ENCODE measurements at places on chromosomes 6 and 20.

GRCh38 chr6:54891536-54891935, 45.0 kb downstream of the FAM83B start:
- DNase-seq: no peak

GRCh38 chr6:125859727-125860126, 69.0 kb downstream of the NCOA7 start:
- peak; percentile 69 for DNase-seq

- no peak for DNase-seq
These were observed 126.6 kb upstream of the SALL4 start for GRCh38 chr20:51928931-51929330.

DNA sequence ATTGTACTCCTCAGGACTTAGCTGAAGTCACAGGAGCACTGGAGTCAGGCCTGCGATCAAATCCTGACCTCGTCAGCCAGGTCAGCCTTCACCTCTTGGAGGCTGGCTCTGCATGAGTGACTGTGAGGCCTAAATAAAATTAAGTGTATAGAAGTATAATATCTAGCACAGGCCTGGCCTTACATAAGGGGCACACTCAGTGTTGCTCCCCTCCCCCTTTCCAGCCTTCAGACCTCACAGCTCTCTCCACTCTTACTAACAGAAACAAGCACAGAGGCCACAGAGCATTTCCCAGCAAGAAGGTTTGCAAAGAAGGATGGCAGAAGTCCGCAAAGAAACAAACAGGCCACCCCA, 84.8 kb downstream of the TRERF1 start:
- DNase-seq: no peak

GRCh38 chr20:62926229-62927127, at the start of gene DIDO1:
TSS of gene DIDO1 (minus strand) at chr20:62926505.
- DNase-seq: peak; percentile 80

DNA sequence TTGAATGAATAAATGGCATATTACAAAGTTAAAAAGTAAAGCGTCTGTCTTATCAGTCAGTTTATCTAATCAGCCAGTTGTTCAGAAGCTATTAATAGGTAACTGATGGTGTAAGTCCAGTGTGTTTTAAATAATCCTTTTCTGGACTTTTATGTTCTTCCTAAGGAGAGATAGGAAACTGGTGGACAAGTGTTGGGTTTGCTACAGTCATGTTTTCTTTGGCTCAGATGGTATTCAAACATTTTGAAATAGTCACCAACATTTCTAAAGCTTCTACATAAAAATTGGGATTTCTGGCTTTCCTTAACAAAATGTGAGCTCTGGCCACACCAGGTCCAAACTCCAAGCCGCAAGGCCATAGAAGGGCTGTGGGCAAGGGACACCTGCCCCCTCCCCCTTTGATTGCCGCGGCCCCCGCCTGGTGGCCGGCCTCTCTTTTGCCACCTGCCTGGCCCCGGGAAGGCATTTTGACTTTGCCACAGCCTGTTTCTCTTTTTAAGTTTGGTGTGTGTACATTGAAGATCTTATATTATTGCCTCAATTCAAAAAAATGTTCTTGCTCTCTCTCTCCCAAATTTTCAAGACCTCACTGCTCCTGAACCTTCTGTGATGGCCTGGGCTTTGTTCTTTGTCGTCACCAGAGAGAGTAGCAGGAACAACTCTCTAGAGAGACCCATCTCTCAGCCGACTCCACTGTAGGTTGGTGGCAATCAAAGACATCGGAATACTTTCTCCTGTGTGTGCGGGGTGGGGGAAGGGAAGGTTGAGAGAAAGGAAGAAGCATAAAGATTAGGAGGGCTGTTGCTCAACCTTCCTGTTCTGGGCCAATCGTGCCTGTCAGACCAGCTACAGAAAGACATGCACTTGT, 84.0 kb upstream of the ZNF217 start:
- peak; percentile 79 for DNase-seq

GRCh38 chr6:25179051-25179778, 100.0 kb upstream of the CARMIL1 start:
- DNase-seq: peak; percentile 98

GRCh38 chr20:60035486-60035885, 77.3 kb downstream of the CDH26 start:
- DNase-seq: no peak

GRCh38 chr6:100260584-100260983, 204.1 kb downstream of the SIM1 start:
- DNase-seq: no peak

GRCh38 chr6:797479-798077, 104.6 kb upstream of the EXOC2 start:
- peak; percentile 70 for DNase-seq

GRCh38 chr6:109488001-109488400, 5.0 kb upstream of the ZBTB24 start:
- no peak for DNase-seq

- DNase-seq: no peak
These were observed 1.7 kb upstream of the TMEM74B start for GRCh38 chr20:1186367-1186991.

DNA sequence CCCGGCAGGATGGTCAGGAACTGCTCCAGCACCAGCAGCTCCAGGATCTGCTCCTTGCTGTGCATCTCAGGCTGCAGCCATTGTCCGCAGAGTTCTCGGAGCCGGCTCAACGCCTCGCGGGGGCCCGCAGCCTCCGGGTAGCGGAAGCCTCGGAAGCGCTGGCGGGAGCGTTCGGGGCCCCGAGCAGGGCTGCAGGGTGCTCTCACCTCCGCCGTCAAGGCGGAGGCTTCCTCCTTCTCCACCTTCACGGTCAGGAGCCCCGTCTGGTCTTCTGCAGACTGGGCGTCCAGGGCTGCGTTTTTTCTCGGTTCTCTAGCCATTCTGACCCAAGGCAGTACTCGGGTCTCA, 434 bp downstream of the ZKSCAN4 start:
- no peak for DNase-seq

DNA sequence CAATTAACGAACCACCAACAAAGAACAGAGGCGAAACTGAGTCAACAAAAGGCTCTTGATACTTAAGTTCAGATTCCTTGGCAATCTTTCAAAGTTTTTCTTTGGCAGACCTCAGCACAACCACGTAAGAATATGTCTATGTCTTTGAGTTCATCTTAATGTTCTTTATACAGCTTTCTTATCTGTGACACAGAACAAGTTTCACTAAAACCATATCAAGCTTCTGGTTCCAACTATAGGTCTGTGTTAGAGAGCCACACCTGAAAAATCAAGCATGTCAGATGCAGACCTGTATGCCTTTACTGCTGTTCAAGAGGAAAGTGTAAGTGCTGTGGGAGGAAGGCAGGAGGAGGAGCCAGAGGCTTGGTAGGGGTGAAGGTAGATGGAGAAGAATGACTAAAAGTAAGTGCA, 271.3 kb downstream of the KHDC1L start:
- DNase-seq: no peak

- no peak for DNase-seq
These were observed 104.4 kb upstream of the TAB2 start for GRCh38 chr6:149212892-149213801.

GRCh38 chr20:42350521-42350920, 732.3 kb upstream of the CHD6 start:
- no peak for DNase-seq

DNA sequence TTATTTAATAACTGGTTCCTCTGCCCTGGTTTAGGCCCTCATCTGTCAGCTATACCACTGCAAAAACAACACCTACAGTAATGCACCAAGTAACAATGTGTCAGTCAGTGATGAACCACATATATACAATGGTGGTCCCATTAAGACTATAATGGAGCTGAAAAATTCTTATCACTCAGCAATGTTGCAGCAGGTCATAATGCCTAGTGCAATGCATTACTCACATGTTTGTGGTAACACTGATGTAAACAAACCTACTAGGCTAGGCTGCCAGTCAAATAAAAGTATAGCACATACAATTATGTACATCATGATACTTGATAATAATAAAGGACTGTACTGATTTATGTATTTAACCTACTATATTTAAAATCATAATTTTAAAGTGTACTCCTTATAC, 31.3 kb downstream of the RARS2 start:
- peak; percentile 42 for DNase-seq
